Left kidney (tissue), 8 donors: ENCODE measurements at places on chromosomes 1 and 21. TPM values are rescaled to one million over a fixed set of nuclear protein-coding genes. Genes with fewer than 3 reads are reported as not detected.

DNA sequence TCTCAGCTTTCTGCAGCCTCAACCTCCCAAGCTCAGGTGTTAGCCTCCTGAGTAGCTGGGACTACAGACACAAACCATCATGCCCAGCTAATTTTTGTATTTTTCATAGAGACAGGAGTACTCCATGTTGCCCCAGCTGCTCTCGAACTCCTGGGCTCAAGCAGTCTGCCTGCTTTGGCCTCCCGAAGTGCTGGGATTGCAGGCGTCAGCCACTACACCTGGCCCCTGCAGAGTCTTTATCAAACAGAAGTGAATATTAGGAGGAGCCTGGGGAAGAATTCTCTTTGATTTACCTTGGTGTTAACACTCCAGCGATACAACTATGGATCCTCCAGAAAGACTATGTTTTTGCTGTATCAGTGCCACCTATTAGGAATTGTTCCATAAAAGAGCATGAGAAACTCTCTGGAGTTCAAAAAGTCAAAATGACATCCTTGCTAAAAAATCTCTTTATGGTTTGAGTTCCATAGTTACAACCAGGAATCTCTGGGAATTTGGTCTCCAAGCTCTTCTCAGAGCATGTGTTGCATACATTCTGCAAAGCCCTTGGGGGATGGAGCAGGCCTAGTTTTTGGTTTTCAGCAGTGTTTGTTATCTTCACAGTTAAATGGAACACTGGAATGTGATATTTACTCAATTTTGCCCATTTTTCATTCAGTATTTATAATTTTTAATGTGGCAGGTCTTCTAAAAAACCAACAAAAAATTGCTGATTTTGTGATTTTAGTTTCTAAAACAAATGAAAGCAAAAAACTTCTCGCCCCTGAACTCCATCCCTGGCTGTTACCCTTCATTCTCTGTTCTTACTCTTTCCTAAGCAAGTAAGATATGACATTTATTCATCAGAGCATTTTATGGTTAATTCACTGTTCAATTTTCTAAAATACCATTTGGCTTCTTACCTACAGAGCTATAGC, 77.3 kb downstream of the OLFML2B start:
- no peak for DNase-seq

DNA sequence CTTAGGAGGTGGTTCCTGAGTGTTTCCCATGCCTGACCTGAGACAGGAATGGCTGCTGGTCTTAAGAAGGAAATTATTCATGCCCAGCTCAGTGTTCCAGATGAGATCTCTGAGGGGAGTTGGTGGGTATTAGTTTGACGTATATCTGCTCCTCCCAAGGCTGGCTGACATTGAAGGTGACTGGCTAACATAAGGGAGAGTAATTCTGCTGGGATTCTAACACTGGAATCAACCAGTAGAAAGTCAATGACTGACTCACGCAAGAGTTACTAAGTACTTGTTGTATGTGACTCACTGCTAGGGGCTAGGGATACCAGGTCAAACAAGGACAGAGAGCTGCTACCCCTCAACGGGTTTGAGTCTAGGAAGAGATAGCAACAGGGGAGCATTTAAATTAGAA, 177.3 kb downstream of the CACNA1E start:
- no peak for DNase-seq

- no peak for DNase-seq
Measured at GRCh38 chr1:43319766-43320165, 17.9 kb upstream of the MPL start.

- no peak for DNase-seq
Measured at GRCh38 chr1:93675931-93676330, 5.7 kb downstream of the BCAR3 start.

DNA sequence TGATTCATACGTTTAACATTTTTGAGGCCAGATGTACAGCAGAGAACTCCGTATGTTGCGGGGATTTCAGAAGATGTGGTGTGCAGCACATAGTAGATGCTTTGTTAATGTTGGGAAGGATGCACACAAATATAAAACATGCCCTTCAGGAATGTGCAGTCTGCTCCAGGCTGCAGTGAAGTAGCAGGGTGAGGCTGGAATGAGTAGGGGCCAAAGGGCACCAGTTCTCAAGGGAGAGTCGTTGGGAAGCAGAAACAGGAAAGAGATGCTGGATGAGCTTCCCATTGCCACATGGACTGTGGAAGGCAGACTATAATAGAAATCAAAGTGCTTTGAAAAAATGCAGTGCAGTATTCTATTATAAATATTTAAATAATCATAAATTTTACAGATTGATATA, 126.9 kb downstream of the NOS1AP start:
- DNase-seq: no peak

GRCh38 chr1:227654858-227655752, 80.0 kb downstream of the JMJD4 start:
- no peak for DNase-seq

DNA sequence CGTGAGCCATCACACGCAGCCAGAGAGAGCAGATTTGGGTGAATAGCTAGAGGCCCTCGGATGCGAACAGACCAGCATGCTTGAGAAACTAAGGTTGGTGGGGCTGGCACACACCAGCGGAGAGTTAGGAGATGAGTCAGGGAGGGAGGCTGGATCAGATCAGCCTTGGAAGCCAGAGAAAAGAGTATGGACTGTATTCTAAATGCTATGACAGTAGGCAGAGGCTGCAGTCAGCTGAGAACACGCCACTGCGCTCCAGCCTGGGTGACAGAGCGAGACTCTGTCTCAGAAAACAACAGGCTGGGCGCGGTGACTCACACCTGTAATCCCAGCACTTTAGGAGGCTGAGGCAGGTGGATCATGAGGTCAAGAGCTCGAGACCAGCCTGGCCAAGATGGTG, 4.0 kb upstream of the PLEKHM2 start:
- no peak for DNase-seq

GRCh38 chr1:85464497-85465098, 361 bp downstream of the DDAH1 start:
- peak; percentile 70 for DNase-seq

KRTAP20-3 gene
- polyA plus RNA-seq: not detected

IPO13 gene
- 42.5 TPM for polyA plus RNA-seq

GRCh38 chr1:9820521-9820920, 3.2 kb downstream of the CLSTN1 start:
- DNase-seq: no peak

- DNase-seq: no peak
Measured at GRCh38 chr21:43321111-43321510, 105.8 kb downstream of the SIK1 start.

GRCh38 chr1:26862781-26863684, at the start of gene SFN:
Gene SFN, plus strand, starts transcription at chr1:26863149. Its CDS starts 64 bp downstream, at chr1:26863213.
- no peak for DNase-seq

ELF3 gene
- polyA plus RNA-seq: 60.0 TPM

CLCNKA gene
- 9.8 TPM for polyA plus RNA-seq

DNA sequence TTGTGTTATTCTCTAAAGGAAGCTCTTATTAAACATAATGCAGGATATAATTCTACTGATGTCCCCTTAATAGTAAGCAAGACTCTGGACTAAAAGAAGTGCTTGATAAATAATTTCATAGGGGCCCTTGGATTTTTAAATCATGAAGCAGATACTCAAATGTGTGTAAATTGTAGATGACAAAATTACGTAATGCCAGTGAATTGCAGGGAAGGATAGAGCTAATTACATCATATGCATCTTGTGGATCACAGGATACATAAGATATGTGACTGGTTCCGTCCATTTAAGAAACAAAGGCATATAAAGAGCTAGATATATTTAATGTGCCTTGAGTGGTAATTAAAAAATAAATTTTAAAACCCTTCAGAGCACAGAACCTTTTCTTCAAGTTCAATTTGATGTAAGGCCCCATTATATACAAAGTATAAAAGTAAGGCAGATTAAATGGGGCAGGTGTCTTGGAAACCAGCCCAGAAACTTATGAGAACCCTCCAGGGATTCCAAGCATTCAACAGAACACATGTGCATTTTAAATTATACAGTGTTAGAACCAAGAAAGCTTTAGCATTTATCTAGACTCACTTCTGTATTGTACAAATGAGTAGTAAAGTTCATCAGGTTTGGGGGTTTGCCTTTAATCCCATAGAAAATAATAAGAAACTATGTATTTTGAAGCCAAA, 190.4 kb downstream of the NCAM2 start:
- DNase-seq: peak; percentile 4

KCNA3 gene
- 0.12 TPM for polyA plus RNA-seq

DNA sequence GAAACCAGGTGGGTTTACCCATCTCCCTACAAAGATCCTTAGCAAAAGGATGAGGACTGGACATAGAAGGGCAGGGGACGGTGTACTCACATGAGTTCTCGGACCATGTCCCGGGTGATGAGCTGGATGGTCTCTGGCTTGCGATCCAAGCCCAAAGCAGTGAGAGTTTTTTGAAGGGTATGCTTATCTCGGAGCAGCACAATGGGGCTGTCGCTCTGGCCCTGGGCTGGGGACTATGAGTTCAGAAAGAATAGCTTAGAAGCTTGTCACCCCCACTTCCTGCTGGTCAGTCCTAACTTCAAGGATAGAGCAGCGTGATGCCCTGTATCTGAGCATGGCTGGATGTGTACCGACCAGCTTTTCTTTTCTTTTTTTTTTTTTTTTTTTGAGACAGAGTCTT, 9.6 kb downstream of the CFAP45 start:
- DNase-seq: no peak

CREG1 gene
- polyA plus RNA-seq: 119 TPM

- DNase-seq: no peak
Measured at GRCh38 chr1:9842073-9842711, 18.4 kb upstream of the CLSTN1 start.

DNA sequence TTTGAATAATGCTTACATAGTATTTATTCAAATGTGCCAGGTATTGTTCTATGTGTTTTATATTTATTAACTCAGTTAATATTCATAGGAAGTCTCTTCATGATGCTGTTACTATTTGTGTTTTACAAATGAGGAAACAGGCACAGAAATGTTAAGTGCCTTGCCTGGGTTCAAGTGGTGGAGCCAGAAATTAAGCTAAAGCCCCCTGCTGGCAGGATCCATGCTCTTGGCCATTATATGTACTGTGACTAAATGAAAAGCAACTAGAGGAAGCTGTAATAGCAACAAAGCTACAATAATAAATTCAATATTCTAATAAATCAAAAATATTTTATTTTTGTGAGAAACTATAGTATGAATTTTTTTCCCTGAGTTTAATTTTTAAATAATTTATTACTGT, 30.0 kb downstream of the IARS2 start:
- DNase-seq: no peak

DNA sequence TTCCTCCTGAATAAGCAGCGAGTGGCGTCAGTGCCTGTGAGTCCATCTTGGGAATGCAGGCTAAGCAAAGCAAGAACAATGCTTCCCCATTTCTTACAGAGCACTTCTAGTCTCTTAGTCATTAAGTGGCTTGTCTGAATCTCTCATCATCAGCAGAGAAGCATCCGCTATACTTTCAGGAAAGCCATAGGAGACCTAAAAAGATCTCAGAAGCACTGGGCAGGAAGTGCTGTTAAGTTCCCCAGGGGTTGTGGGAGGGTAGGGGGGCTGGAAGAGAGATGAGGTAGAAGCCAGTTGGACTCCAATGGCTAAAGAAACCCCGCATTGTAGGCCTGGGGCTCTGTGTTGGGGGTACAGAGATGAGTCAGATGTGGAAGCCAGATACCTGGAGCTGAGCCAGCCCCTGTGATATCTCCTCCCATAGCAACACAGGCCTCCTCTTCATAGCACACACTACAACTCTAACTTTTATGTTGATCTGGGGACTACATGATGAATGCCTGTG, 44.9 kb downstream of the SYT6 start:
- DNase-seq: no peak

GRCh38 chr1:26164036-26164860, 4.5 kb downstream of the C1orf232 start:
- DNase-seq: no peak

GRCh38 chr1:227828786-227829185, 13.3 kb downstream of the PRSS38 start:
- no peak for DNase-seq

- DNase-seq: no peak
Measured at GRCh38 chr1:70220517-70221237, 503 bp upstream of the SRSF11 start.

DNA sequence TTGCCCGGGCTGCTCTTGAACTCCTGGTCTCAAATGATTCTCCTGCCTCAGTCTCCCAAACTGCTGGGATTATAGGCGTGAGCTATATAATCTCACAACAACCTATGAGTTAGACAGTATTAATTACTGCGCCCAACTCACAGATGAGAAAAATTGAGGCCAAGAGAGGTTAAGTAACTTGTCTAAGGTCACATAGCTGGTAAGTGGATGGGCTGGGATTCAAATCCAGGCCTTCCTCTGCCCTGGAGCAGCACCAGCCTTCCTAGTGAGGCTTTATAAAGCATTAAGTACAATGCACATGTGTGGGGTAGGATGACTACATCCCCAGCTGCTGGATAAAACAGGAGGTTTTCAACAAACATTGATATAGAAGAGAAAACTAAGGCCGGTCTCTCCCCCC, 15.1 kb downstream of the E2F2 start:
- no peak for DNase-seq

DNA sequence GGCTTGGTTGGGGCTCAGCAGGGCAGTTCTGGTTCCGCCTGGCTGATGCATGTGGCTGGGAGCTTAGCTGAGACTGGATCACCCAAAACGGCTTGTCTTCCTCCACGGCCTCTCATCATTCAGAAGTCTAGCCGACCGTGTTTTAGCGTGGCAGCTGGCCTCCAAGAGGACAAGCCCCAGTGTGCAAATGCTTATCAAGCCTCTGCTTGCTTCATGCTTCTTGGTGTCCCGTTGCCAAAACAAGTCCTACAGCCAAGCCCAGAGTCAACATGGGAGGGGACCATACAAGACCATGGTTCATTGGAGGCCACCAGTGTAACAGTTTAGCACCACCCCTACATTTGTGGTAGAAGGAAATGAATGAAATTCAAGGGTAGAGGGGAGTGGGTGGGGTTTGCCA, 10.5 kb upstream of the KDF1 start:
- no peak for DNase-seq

DNA sequence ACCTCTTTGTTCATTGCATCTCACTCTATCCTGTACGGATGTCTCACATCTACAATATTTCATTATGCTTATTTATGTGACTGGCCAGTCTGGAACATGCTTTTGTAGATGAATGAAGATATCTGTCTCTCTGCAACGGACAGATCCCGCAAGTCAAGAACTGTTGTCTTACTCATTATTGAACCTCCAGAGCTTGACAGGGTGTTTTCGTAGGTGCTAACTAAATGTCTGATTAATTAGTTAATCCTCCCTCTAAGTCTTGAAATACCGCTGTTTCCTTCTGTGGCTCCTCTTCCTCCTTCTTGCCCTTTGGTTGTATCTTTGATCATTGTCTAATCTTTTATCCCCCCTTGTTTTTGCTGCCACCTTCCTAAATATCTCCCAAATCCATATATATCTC, 3.2 kb upstream of the C1orf162 start:
- DNase-seq: no peak

- DNase-seq: no peak
Measured at GRCh38 chr1:31881688-31882000, 56.5 kb downstream of the PTP4A2 start.

GRCh38 chr1:220873868-220874655, 5.2 kb upstream of the HLX start:
- DNase-seq: no peak

- DNase-seq: no peak
Measured at GRCh38 chr21:37711286-37711829, 204.9 kb downstream of the KCNJ6 start.

- no peak for DNase-seq
Measured at GRCh38 chr1:186987769-186988168, 159.0 kb downstream of the PLA2G4A start.

GRCh38 chr1:157976888-157977287, 16.6 kb upstream of the KIRREL1 start:
- no peak for DNase-seq
